ENCODE measurements at places on chromosomes 5 and 9.

- peak; percentile 46 for DNase-seq
Observed at GRCh38 chr9:80175286-80176150, 603.8 kb downstream of the TLE4 start.

- no peak for DNase-seq
Observed at GRCh38 chr5:16976625-16977008, 40.5 kb upstream of the MYO10 start.

- no peak for DNase-seq
Observed at GRCh38 chr5:148541054-148541835, 113.1 kb downstream of the HTR4 start.

GRCh38 chr9:89625721-89626687, 21.2 kb downstream of the GADD45G start:
- DNase-seq: no peak

DNA sequence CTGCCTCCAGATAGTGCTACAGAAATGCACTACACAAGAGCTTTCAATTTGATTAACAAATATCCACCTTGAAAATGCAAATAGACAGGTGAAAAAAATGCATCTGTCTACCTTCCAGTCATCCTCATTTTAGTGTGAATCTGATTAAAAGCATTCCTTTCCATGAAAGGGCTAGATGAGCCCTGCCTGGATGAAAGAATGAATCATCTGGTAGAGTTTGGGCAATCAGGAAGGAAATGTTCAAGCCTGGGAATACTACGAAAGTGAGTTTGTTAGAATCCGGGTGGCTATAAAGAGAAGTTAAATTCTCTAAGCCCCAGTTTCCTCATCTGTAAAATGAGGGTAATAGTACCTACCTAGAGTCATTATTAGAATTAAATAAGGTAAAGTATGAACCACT, 142.6 kb downstream of the FAM114A2 start:
- DNase-seq: no peak

Data from fibroblast of gingiva (primary cell).